ENCODE measurements at places on chromosomes 12 and 14. TPM values are rescaled to one million over a fixed set of nuclear protein-coding genes. Genes with fewer than 3 reads are reported as not detected.

The LUM gene
- 34.3 TPM for total RNA-seq

The CCDC184 gene
- 2.6 TPM for total RNA-seq

The IGFBP6 gene
- total RNA-seq: 4,573 TPM

The SDR9C7 gene
- total RNA-seq: not detected

- peak; percentile 86 for DNase-seq
Observed at GRCh38 chr14:68794130-68794850, 1.4 kb upstream of the ZFP36L1 start.

- DNase-seq: no peak
Observed at GRCh38 chr14:81471062-81471461, 62.6 kb downstream of the SEL1L start.

- no peak for DNase-seq
Observed at GRCh38 chr12:49031573-49032161, 13.1 kb upstream of the PRKAG1 start.

- DNase-seq: no peak
Observed at GRCh38 chr12:52925717-52926595, 21.1 kb upstream of the KRT8 start.

GRCh38 chr14:71235875-71236274, 328.6 kb downstream of the PCNX1 start:
- no peak for DNase-seq

DNA sequence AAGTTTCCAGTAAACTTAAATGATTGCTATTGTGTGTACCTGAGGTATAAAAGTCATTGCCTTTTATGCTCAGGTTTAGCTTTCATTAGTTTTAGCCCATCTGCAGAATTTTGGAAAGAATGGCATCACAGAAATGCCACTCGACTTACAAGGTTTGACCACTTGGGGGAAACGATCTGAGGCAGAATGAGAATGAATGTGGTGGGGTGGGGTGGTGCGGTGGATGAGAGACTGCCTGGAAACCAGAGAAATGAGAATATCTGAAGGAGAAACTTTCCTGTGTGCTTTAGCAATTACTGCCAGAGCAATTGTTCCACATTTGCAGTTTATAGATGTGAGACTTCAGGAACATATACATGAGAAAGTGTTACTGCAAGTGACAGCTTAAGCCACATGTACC, 225.4 kb upstream of the PDE3A start:
- no peak for DNase-seq

- DNase-seq: no peak
Observed at GRCh38 chr12:64184216-64184615, 37.9 kb downstream of the KICS2 start.

GRCh38 chr14:32303865-32304264, 25.2 kb upstream of the AKAP6 start:
- no peak for DNase-seq

DNA sequence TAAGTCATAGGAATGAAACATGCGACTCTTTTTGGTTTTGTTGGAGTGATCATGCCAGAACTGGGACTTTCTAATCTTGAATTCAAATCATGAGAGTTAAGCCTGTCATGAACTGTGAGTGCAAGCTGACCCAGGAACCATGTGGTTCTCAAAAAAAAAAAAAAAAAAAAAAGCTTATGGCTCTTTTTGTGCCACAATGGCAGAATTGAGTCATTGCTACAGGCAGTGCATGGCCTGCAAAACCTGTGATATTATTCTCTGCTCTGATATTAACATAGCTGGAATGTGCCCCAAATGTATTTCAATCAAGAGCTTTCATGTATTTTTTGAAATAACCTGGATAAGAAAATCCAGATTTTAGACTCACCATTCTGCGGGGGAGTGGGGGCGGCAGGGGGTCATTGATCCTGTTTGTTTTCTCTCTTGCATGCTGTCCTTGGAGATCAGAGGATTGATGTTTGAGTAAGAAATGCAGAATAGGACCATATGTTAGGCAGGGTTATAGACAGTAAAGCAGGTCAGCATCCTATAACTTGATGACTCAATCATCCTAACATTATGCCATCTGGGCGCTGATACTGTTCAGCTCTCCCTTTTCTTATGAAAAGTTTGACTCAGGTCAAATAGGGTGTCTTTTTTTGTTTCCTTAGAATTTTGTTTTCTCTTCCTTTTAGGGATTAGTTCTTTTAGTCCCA, 797.4 kb downstream of the DIO2 start:
- DNase-seq: no peak

DNA sequence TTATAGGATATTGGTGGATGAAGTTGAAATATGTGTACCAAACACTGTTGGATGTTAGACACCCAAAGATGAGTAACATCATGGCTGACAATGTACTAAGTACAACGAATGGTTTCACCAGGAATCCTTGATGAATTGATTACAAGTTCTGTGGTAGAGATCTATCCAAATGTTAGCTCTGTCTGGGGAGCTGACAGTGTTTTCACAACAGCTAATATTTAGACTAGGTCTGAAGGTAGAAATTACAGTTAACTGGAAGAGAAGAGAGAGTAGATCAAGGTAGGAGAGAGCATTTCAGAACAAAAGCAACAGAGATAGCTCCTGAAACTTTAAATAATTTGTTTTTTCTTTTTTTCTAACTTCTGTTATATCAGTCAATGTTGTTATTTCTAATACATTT, 44.9 kb downstream of the DERA start:
- no peak for DNase-seq

DNA sequence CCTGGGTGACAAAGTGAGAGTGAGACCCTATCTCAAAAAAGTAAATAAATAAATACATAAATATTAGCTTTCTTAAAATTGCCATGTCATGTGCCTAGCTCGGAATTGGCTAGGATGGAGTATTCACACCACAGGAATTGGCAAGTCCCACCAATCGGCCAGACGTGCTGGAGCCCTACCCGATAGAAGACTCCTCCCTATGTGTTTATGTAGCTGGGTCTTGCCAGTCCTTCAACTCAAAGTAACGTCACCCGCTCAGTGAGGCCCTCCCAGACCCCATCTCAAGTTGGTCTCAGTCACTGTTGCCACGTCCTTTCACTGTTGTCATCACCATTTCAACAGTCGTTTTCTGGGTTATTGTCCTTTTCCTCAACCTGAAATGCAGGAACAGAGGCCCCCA, 20.2 kb downstream of the VRTN start:
- DNase-seq: no peak

DNA sequence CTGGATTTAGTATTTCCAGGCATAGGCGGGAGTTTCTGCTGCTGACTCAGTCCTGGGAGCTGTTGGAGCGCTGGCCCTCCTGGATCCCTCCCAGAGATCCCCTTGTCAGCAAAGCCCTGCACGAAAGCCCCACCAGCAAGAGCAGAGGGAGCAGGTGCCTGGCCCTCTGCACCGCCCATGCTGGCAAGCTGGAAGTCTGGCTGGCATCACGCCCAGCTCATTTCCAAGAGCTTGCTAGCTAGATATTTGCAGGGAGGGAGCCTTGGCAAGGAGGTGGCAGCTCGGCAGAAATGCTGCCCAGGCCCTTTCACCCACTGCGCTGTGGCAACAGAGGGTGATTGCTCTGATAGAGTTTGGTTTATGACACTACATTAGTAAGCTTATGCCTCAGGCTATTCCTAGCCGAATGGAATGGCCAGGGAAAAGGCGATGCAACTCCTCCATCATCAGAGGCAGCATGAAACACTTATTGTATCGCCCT, 193.9 kb downstream of the EMP1 start:
- DNase-seq: peak; percentile 38
